Hindlimb muscle (tissue), 1 donor: ENCODE measurements at places on chromosomes 3 and 15. TPM values are rescaled to one million over a fixed set of nuclear protein-coding genes. Genes with fewer than 3 reads are reported as not detected.

DNA sequence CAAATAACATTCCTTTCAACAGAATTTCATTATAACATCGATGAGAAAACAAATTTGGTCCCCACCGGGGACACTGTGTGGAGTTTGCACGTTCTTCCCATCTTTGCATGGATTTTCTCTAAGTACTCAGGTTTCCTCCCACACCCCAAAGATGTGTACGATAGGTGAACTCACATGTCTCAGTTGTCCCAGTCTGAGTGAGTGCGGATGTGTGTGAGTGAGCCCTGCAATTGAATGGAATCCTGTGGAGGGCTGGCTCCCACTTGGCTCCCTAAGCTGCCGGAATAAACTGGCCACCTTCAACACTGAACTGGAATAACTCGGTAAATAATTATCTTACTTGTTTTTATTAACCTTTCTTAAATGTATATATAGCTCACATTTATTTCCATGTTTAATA, 77.0 kb downstream of the TRANK1 start:
- no peak for DNase-seq

DNA sequence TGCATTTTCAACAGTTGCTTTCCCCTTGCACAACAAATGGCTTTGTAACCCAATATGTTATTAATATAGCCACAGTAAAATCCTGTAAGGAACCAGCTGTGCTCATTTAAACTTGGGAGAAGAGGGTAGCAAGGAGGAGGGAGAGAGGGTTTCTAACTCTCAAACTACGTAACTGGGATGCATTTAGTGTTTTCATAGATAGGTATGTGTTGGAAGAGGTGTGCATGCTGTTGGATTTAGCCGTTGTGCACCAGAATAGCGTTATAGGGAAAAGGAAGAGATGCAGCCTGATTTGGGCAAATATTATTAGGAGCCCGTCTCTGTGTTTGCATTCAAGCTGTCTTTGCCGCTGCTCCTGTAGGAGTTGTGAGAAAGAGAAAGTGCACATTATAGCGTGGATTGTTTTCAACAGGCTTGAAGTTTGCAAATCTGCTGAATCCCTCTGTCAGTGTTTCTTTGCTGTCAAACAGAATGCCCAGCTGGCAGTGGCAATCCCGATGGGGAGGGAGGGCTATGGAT, 39.4 kb downstream of the ARPP21 start:
- DNase-seq = no peak

- DNase-seq = no peak
These were observed 580.9 kb downstream of the EDEM1 start for GRCh38 chr3:5768281-5768945.

ADAMTSL3 gene
- 28.7 TPM for polyA plus RNA-seq

IGSF10 gene
- polyA plus RNA-seq = 2.8 TPM

GRCh38 chr3:13769422-13769821, 110.4 kb downstream of the WNT7A start:
- no peak for DNase-seq

DNA sequence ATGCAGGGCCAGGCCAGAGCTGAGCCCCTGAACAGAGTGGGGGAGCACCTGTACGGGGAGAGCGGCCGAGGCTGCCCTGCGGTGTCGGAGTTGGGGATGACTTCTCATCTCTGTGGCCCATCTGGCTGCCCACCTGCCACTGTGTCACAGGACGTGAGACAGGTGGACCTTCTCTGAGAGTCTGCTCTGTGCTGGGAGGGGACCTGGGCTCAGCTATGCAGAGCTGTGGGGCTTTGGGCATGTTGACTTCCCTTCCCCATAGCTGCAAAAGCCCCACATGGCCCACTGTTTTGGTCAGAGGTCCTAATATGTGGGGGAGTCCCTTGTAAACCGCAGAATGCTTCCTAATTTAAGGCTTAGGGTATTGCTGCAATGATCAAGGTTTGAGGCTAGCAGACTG, 68.0 kb upstream of the TRPM1 start:
- DNase-seq = no peak

DNA sequence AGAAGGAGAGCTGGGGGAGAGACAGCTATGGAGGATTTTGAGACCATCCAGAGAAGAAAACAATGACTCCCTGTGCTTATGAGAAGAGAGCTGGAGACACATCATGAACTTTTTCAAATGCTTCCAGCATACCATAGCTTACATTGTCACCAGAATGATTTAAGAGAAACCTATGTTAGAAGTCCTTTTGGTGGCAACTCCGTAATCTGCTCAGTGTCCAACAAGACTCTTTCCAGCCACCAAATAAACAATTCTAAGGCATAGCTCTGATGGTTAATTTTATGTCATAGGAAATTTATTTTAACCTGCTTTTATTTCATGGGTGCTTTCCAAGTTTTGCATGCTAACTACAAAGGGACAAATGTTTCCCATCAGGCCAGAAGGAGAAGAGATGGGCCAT, 200.3 kb upstream of the MCTP2 start:
- DNase-seq = no peak

- DNase-seq = no peak
These were observed 396.5 kb upstream of the ATP10A start for GRCh38 chr15:26259581-26259980.

DNA sequence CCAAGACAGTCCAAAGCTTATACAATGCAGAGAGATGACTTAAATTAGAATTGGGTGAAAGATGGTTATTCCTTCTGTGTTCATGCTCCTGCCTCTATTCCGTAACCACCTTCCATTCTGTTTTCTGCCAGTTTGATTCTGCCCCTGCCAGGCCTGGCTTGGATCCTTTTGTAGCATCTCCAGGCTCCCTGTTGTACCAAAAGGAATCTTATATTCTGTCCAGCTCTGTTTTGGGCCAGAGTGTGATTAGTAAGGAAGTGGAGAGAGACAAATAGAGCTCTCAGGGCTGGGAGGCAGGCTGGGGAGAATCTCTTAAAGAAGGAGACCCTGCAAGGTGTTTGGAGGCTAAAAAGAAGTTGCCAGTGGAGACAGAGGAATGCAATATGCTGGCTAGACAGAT, 63.8 kb downstream of the KCNAB1 start:
- no peak for DNase-seq

CDCP1 gene
- polyA plus RNA-seq = 0.34 TPM

LRTM1 gene
- polyA plus RNA-seq = 96.0 TPM

GRCh38 chr3:155449613-155450267, 156.3 kb upstream of the STRIT1 start:
- DNase-seq = no peak

- no peak for DNase-seq
These were observed 64.7 kb downstream of the ARRDC4 start for GRCh38 chr15:98025237-98025636.

DNA sequence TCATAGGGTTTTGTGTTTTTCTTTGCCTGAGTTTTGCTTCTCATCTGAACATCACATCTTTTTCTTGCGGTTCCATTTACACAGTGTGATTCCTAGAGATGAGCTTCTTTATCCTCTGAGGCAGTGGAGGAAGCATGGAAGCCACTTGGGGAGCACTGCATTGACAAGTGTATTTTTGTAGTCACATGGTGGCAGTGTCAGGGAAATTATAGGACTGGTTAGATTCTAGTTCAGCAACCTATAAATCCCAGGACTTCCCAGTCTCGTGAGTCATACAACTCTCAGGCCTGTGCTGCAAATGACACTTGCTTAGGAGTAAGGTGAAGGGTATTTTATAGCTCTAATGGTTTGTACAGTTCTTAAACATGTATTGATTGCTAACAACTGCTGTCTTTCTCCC, 58.4 kb downstream of the RBM6 start:
- DNase-seq = no peak

GRCh38 chr3:170410428-170411029, 8.1 kb upstream of the CLDN11 start:
- DNase-seq = no peak

DNA sequence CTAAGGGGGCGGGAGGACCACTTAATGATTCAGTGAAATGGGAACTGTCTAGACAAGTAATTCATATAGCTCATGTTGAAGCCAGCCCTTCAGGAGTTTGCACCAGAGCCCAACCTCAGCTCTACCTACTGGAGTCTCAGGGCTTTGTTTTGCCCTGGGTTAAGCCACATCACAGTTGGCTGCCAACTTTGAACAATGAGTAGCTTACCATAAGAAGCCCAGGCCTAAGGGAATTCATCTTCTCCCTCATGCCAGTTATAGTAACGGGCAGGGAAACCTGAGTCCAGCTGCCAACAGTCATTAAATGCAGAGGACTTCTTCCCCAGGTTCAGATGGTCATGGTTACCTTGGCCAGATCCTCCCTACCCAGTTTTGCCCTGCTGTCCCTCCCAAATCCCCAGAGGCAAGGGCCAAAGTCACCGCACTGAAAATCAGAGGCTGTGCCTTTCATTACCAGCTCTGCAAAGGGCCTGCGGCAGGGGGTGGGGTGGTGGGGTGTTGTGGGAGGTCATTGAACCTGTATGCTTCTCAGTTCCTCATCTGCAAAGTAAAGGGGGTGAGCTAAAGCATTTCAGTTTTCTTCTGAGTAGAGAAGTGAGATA, 302.2 kb upstream of the NR2E3 start:
- no peak for DNase-seq

- no peak for DNase-seq
These were observed 527.1 kb downstream of the GRM7 start for GRCh38 chr3:7388026-7388425.

RARRES1 gene
- 3.3 TPM for polyA plus RNA-seq
